ENCODE measurements at places on chromosomes 16 and 17. TPM values are rescaled to one million over a fixed set of nuclear protein-coding genes. Genes with fewer than 3 reads are reported as not detected.

KRT32 gene
- 0.05 TPM for polyA plus RNA-seq

SLC12A3 gene
- 0.04 TPM for polyA plus RNA-seq

NPIPB9 gene
- polyA plus RNA-seq = 0.57 TPM

CMTM2 gene
- polyA plus RNA-seq = 0.21 TPM

HES7 gene
- polyA plus RNA-seq = 0.08 TPM

ZNF205 gene
- 43.3 TPM for polyA plus RNA-seq

RUNDC3A gene
- 59.4 TPM for polyA plus RNA-seq

TBC1D26 gene
- polyA plus RNA-seq = 0.38 TPM

UQCRC2 gene
- 49.5 TPM for polyA plus RNA-seq

SOX15 gene
- 1.0 TPM for polyA plus RNA-seq

PRR29 gene
- 0.46 TPM for polyA plus RNA-seq

TNP2 gene
- not detected for polyA plus RNA-seq

KCNJ2 gene
- 0.38 TPM for polyA plus RNA-seq

SPATA22 gene
- polyA plus RNA-seq = 0.46 TPM

KRT31 gene
- not detected for polyA plus RNA-seq

KRT24 gene
- 0.08 TPM for polyA plus RNA-seq

AXIN1 gene
- polyA plus RNA-seq = 12.8 TPM

CCL16 gene
- 0.30 TPM for polyA plus RNA-seq

SMIM22 gene
- 176 TPM for polyA plus RNA-seq

ARSG gene
- polyA plus RNA-seq = 0.53 TPM

CDC6 gene
- polyA plus RNA-seq = 0.75 TPM

TEKT5 gene
- polyA plus RNA-seq = 0.57 TPM

CCL3 gene
- polyA plus RNA-seq = 0.56 TPM

ABAT gene
- 30.4 TPM for polyA plus RNA-seq

KRTAP4-3 gene
- not detected for polyA plus RNA-seq

AOC3 gene
- 11.3 TPM for polyA plus RNA-seq

NME2 gene
- polyA plus RNA-seq = 263 TPM

KRT26 gene
- polyA plus RNA-seq = not detected

KRTAP2-3 gene
- not detected for polyA plus RNA-seq

NLRC3 gene
- polyA plus RNA-seq = 0.34 TPM

LRRC46 gene
- polyA plus RNA-seq = 1.8 TPM
